DMS 273 treated with DMSO at 0.1 percent for 48 hours (cell line): ENCODE measurements at places on chromosomes 12 and 14.

GRCh38 chr12:111826992-111827391 is 15.0 kb upstream of the MAPKAPK5 start:
- DNase-seq = no peak

DNA sequence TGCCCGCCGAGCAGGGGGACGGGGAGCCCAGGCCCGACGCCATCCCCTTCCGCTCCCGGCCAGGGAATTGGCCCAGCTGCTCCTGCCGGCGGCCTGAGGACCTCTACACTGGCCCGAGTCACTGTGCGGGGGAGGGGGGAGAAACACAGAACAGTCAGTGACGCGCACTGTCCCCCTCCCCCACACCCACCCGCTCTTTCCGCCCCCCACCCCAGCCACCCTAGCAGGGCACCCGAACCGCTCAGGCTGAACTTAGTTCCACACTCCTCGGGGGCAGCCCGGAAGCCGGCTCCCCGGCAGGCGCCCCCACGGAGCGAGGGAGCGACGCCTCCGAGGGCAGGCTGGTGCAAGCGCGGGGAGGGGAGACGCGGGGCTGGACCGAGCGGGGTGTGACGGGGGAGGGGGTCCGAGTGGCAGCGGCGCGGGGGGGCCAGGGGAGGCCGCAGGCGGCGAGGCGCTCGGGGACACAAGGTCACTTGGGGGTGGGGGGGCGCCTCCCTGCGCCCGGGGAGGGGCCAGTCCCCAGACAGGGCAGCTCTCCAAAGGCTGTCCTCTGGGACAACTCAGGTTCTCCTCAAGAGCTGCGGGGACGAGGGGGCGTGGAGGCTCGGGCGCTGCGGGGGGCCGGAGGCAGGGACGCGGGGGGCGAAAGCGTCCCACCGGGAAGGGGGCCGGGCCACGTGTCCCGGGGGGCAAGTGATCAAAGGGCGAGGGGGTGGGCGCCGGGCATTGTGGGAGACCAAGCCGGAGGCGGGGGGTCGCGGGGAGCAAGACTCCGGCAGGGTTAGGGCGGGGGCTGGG is 648 bp downstream of the CHD4 start:
- no peak for DNase-seq

DNA sequence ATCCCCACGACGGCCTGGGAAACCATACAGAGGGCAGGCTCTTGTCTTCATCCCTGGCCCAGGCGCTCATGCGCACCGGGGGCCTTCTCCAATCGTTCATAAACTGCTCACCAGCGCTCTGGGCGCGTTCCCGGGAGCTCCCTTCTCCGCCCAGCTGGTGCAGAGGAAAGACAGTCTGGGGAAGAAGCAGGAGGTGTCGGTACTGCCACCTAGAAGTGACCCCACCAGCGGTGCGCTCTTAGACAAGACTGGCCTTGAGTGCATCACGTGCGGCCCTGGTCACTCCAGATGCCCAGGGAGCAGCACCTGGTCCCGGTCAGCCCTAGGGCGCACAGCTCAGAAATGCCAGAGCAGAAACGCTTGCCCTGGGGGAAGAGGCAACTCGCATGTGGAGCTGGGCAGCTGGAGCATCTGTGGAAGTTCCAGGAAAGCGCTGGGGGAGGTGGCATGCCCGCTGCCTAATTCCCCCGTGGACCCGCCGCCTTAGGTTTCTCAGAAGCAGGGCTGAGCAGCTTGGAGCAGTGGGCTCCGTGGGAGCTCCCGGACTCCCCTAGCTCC is 2.5 kb downstream of the GSC start:
- DNase-seq = no peak

DNA sequence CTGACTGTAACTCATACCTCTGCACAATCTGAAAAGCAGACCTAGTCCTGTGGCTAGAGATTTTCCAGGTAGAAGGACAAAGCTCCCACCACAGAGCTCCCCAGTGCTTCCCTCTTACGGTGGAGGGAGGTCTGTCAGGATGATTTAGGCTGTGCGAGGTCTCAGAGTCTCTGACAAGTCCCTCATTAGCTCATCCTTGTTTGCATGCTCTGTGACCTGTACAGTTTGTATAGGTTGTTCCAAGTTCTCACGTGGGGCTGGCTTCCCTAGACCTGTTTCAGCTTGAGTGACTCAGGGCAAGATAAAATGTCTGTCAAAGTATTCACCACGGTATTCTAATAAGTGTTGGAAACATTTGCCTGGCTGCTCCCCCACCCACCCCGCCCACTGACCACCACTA is 34.8 kb downstream of the ASCL1 start:
- DNase-seq = no peak

- DNase-seq = no peak
These were observed 100.9 kb upstream of the PRB2 start for GRCh38 chr12:11496157-11496851.

- DNase-seq = no peak
These were observed 694.3 kb upstream of the TBX3 start for GRCh38 chr12:115378291-115378690.

- DNase-seq = no peak
These were observed 495 bp downstream of the ADIPOR2 start for GRCh38 chr12:1691123-1692007.
